ENCODE measurements at places on chromosomes 1 and 21.

DNA sequence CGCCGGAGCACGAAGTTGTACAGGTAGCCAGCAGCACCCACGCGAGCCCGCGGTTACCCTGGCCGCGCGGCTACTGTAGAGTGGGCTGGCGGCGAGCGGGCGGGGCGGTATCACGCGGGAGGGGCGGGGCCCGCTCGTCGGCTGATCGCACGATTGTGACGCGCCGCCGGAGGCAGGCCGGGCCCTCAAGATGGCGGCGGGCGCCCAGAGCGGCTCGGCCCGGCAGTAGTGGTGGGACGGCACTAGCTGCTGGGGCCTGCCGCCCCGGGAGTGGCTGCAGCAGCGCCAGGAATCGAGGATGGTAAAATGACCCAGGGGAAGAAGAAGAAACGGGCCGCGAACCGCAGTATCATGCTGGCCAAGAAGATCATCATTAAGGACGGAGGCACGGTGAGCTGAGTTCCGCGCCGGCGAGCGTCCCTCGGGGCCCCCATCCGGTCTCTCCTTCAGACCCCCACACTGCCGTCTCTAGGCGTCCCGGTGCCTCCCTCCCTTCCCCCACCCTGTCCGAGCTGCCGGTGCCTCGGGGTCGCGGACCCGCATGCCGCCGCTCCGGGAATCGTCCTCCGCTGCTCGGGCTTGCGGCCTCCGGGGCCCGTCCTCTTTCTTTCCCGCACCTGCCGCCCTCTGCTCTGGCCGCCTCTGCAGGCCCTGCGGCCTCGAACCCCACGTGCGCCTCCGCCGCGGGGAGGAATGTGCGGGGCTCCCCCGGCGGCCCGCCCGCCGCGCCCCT is 68.3 kb downstream of the SLC35A3 start:
- peak; percentile 92 for DNase-seq

DNA sequence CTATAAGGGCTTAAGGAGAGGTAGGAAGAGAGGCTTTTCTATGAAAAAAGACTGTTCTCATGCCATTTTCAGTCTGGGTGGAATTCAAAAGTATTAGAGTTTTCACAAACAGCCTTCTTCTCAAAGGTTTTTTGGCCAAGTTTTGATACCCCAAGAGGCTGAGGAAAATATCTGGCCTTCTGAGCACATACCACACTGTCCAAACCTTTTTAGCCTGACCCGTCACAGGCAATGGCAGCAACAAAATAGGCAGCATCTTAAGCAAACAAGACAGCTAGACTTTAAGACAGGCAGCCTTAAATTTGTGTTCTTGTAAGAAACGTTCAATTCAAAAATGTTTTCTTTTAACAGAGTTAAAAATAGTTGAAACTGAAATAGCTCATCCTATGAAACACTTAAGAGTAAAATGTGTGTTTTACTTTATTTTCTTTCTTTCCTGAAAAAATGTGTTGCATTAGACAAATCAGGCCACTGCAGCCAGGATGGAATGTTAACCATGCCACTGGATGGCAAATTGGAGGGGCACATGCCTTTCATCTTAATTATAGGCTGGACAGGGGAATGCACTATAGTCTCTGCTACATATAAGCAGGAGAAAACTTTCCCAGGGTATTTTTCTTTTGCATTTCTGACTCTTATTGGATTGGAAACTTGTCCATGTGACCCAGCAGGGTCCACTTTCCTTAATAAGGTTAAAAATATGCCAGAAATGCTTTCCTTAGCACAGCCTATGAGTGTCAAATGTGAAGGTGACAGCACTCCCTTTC is 315.0 kb downstream of the TGFB2 start:
- DNase-seq: no peak

DNA sequence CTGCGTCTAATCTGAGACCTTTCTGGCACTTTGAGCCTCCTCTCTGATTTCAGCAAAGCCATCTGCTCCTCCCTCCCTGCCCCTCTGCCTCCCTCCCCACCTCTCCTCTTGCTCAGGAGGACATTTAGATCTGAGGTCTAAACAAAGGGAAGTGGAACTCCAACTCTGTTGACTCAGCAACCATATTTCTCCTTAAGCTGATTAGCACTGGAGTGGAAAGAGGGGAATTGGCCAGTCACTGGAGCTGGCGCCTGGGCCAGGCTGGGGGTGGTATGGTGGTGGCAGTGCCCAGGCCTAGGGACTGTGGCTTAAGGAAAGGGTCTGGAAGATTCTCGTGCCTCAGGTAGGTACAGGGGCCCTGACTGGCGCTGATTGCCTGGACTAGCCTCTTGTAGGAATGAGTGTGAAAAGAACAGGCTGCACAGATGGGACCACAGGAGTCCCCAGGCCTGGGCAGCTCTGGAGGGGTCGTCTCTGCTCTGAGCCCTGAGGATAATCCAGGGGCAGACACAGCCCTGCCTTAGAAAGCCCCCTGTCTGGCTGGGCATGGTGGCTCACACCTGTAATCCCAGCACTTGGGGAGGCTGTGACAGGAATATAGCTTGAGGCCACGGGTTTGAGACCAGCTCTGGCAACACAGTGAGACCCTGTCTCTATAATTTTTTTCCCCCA is 11.9 kb downstream of the SH2D2A start:
- no peak for DNase-seq

GRCh38 chr1:30373471-30374399 is 349.6 kb downstream of the MATN1 start:
- peak; percentile 43 for DNase-seq

GRCh38 chr1:8127171-8127641 is 101.1 kb upstream of the ERRFI1 start:
- no peak for DNase-seq

DNA sequence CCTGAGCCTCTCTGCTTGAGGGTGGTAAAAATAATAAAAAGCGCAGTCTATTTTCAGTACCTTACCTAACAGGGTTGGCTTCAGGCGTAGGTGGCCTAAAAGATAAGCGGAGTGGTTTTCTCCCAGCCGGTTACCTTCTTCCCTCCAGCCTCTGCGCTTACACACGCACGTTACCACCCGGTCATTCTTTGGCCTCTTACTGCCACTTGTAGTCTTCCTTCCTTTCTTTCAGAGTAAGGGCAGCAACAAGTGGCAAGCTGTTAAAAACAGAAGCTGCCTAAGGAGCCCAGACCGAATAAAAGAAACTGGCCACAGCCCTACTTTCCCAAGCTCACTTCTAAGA is 35.4 kb downstream of the CLCA1 start:
- DNase-seq: no peak

DNA sequence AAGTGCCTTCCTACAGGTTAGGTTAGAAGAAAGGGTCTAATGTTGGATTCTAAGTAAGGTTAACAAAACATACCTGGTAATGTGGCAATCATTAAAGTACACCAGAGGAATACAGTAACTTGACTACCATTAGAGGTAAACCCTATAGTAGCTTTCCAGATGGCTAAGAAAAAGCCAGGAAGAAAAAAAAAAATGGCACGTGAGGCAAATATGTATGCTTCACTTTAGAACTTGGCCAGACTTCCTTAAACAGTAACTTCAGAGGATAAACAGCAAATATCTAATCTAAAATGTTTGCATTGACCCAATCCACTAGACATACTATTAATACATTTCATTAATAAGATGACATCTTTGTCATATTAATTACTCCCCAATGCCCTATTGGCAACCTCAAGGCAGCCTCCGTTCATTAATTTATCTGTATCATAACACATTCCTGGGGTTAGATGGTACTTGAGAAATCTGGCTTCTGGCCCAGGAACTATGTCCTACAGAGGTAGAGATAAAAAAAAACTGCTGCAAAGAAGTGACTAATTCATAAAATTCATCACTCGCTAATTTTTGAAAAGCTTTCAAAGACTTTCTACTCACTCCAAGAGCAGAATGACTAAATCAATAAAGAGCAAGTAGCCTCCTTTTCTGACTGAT is 5.8 kb downstream of the DCAF8 start:
- no peak for DNase-seq

GRCh38 chr21:29487154-29487553 is 188.4 kb downstream of the BACH1 start:
- DNase-seq: no peak

DNA sequence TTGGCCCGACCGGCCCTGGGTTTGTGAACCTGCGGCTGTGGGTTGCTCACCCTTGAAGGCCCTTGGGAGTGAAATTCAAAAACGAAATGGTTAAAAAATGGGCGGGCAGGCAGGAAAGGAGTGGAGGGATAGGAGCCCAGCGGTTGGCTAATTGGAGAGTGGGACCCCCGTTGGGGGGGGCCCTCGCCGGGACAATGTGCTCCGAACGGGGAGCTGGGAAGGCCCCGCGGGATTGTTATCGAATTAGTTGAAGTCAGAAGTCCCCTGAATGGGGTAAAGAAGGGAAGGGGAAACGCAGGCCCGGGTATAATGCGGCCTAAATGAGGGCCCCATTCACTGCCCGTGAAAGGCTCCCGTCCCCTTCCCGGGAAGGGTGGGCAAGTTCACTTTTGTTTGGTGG is 135.7 kb downstream of the PRDM16 start:
- no peak for DNase-seq

DNA sequence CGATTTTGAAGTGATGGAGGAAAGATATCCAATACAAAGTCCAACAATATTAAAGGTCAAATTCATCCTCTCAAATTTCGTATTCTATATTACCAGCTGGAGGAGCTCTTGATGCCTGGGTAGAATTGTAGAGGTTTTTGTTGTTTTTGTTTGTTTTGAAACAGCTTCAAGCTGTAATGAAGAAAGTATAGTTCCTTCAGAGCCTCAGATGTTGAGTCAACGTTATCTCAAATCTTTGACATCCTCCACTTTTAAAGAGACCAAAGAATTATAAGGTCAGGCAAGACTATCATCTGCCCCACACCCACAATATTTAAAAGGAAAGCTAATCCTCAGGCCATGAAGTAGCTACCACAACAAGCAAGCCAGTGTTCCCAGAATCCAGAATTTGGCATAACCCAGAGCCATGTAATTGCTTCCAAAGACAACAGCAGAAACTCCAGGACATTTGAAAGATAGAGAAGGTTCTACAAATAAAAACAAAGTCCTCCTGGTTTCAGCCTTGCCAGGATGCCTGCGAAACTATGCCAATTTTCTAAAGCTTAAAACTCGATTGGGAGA is 24.9 kb downstream of the VAV3 start:
- DNase-seq: no peak
